Activated CD4-positive, alpha-beta T cell treated with anti-CD3 and anti-CD28 coated beads, Interleukin-2, Interleukin-6, amounts not matched to agents 100 ng/mL and 50 ng/mL, durations not matched to agents 16 hours and 8 hours (primary cell): ENCODE measurements at places on chromosomes 2 and 18.

GRCh38 chr2:17104454-17104853, 413.8 kb downstream of the RAD51AP2 start:
- no peak for DNase-seq

DNA sequence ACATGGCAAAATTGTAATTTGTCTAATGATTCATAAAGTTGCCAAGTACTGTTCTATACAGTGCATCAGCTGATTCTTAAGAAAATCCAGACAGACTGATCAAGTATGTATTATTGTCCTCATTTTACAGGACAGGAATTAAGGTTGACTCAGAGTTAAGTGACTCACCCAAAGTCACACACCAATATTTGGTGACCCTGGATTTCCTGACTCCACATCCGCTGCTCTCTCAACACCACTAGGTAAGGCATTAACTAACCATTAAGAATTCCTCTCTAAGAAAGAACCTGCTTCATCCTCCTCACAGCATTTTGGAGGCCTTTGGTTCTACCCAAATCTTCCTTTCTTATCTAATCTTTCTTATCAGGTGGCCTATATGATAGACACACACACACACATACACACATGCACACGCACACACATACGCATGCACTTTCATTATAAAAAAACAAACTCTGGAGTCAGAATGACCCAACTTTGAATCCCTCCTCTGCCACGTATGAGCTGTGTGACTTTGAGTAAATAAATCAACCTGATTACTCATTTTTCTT, 150.8 kb downstream of the ANKRD44 start:
- peak; percentile 72 for DNase-seq

DNA sequence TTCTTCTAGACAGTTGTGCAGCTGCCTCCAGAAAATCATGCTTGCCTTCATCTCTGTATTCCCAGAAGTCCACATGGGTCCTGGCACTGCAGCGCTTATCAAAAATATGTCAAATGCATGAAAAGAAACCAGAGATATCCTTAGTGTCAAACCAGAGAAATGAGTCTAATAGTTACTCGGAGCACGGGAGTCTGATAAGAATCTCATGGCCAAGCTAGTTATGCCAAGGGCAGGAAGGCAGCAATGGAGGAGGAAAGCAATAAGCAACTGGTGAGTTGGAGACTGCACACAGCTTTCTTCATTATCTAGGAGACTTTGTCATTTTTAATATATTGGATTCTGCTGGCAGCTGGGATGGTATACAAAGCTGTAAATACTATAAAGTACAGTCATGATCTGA, 38.6 kb downstream of the TRIB2 start:
- DNase-seq, result no peak

- no peak for DNase-seq
Observed at GRCh38 chr18:42039396-42039795, 84.4 kb downstream of the PIK3C3 start.

- no peak for DNase-seq
Observed at GRCh38 chr2:226875438-226876225, 39.8 kb downstream of the RHBDD1 start.

DNA sequence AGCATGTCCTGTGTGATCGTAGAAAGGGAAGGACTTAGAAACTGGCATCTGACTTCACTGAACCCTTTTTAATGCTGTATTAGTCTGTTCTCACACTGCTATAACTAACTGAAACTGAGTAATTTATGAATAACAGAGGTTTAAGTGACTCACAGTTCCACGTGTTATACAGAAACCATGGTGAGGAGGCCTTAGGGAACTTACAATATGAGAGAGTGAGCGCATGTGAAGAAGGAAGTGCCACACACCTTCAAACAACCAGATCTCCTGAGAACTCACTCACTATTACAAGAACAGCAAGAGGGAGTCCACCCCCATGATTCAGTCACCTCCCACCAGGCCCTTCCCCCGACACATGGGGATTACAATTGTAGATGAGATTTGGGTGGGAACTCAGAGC, 811.3 kb downstream of the CPS1 start:
- DNase-seq, result peak; percentile 37

- peak; percentile 45 for DNase-seq
Observed at GRCh38 chr2:214801068-214801467, 8.4 kb downstream of the BARD1 start.

DNA sequence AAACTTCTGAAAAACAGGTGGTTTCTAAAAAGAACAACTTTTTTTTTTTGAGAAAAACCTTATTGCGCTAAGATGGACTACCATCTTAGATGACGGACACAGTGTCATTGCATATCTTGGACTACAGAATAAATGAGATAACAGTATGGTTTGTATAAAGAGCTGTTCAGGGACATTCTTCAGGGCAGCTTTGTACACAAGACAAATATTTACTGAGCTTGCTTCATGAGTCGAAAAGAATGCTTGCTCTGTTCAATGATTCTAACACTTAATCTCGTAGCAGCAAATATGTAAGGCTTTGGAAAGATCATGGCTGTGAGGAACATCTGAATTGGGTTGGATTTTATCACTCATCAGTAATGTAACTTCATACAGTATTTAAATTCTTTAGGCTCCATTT, 282.5 kb upstream of the CWC22 start:
- DNase-seq, result no peak

- DNase-seq, result no peak
Observed at GRCh38 chr18:36685580-36685979, 143.2 kb downstream of the TPGS2 start.

DNA sequence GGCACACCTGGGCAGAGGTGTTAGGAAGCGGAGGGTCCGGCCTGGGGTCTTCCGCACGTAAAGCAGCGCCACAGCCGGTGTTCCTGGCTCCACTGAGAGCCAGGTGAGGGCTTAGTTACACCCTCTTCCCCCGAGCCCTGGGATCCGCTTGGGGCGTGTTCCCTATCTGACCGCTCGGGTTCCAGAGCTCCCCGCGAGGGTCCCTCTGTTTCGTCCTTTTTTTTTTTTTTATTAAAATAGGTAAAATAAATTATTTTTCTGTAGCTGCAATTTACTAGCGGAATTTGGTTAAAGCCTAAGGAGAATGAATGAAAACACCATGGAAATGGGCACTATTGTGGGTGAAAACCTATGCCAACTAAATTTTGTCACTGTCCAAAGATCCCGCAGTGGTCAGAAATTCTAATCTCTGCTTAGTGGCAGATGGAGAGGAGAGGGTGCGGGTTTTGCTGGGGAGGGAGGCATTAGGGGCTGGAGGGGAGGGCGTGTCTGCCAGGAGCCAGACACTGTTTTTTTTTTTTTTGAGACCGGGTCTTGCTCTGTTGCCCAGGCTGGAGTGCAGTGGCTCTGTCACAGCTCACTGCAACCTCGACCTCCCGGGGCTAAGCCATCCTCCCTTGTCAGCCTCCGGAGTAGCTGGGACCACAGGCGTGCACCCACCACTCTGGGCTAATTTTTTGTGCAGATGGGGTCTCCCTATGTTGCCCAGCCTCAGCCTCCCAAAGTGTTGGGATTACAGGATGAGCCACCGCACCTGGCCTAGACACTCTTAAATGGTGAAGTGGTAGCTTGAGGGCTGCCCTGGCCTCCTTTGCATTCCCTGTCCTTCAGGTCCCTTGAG, 834 bp downstream of the PDCL3 start:
- DNase-seq, result no peak

GRCh38 chr2:189511960-189512319, 68.6 kb downstream of the SLC40A1 start:
- no peak for DNase-seq

DNA sequence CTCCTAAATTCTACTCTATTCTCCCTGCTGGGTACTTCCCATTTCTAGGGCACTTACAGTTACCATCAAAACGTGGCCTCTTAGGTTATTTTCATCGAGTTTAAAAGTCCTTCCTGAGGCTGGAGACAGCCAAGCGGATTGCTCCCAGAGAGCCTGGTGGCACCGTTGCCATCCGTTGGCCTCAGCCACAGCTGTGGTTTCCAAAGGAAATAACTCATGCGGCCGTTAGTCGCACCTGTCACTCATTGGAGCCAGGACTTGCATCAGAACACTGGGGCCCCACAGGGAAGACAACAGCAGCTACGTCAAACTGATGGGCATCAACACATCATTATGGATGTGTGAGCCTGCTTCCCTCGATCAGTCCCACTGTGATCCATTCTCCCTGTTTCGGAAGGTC, 453.4 kb downstream of the BCL11A start:
- DNase-seq, result peak; percentile 3

DNA sequence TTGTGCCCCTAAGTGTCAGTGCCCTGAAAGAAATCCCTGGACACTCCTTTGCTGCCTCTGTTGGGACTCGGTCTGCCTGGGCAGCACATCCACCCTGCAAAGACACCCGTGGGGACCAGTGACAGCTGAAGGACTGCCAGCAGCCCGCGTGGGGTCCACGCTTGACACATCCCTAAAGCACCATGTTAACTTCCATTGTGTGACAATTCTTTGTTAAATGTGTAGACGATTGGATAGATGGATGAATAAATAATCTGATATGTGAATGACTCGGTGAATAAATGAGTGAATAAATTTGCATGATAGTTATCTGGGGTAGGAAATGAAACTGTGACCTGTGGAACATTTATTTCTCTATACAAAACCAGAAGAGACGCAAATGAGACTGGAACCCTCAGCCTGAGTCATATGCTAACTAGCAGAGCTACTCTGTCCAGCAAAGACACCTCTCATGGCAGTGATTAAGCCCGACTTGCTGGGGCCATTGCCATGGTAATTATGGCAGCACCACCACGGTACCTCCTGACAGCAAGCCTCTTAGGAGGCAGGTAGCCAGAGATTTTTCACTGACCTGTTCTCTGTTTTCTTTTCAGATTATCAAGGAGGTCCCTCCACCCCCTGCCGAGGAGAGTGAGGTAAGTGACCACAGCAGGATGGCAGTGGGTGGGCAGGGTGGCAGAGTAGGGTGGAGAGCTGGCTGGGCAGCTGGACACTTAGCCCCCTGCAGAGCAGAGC, 156.8 kb downstream of the ANTXR1 start:
- no peak for DNase-seq

DNA sequence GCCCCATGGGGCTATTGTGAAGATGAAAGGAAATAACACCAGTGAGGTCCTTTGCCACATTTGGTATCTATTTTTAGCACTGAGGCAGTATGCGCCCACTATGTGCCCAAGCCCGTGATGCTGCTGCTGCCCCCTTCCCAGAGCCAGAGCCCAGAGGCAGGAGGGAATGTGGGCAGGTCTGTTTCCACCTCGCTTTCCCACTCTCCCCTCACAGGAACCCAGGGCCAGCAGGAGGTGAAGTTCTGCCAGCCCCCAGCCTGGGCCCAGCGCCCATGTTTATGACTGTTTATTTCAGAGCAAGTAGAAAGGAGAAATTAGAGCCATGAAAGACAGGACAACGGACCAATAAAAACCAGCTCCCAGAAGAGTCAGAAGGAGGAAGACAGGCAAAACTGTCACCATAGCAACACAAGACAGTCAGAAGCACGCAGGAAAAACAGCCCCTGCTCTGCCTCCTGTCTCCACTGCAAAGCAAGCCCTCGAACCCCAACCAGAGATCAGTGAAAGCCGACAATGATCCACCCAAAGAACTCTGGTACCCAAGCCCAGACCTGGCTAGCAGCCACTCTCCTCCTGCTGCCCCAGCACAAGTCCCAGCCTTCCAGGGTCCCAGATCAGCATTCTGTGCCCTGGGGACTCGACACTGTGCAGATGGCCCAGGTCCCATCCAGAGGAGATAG, 1.4 kb downstream of the CYRIA start:
- no peak for DNase-seq
